ENCODE measurements at places on chromosomes 6 and 20.

GRCh38 chr6:51788121-51788520 is 299.3 kb downstream of the PKHD1 start:
- no peak for DNase-seq

DNA sequence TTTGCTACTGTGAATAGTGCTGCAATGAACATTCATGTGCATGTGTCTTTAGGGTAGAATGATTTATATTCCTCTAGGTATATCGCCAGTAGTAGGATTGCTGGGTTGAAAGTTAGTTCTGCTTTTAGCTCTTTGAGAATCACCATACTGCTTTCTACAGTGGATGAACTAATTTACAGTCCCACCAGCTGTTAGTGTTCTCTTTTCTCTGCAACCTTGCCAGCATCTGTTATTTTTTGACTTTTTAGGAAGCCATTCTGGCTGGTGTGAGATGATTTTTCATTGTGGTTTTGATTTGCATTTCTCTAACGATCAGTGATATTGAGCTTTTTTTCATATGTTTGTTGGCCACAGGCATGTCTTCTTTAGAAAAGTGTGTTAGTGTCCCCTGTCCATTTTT is 40.0 kb downstream of the PLG start:
- no peak for DNase-seq

DNA sequence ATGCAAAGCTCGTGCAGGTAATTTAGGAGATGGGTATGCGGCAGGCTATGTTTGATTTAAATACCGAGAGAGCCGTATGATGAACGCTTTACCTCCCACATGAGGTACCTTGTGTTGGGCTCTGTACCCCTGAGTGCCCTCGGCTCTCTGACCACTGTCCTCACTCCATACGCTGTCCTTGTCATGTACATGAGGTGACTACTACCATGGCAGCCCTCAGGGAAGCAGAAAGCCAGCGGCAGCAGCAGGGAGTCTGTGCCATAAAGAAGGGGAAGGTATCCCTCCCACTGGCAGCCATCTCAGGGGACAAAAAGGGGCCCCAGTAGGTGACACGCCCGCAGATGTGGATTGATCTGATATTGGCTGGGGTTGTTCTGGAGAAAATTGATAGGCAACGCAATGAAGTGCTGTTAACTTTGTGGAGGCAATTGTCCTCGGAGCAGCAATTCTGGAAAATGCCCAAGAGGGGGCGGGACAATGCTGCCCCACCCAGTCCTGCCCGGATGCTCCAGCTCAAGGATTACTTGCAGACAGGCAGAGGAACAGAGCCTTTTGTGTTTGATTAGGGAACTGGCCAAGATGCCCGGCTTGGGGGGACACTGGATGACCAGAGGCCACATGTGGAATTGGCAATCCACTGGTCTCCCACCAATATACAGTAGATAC is 38.0 kb upstream of the HSF2 start:
- DNase-seq = no peak

- DNase-seq = no peak
Observed at GRCh38 chr6:109243863-109244825, 138.1 kb downstream of the CD164 start.

DNA sequence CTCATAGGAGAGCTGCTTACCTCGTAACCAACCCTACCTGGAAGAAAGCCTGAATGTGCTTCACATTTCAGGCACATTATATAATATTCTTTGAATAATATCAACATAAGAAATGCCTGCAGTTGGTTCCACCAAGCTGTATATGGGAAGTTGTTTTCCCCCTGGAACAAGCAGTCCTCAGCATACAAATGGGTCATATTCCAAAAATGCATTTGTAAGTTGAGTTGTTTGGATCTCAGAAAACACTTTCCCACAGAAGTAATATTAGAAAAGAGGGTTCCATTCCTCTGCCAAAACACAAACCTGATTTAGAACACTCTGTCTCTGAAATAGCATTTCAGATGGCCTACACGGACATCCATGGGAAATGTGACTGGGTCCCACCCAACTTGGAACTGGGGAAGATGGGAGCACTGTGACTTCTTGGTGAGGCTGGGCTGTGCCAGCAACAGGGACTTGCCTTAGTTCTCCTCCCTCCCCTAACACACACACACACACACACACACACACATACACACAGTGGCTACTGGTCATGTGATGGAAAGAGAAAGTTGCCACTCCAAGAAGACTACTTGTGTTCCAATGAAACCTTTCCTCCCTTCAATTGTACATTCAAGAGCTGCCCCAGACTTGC is 11.4 kb upstream of the RCAN2 start:
- no peak for DNase-seq
